ENCODE measurements at places on chromosomes 5 and 9.
A peak's percentile ranks its signal among the peaks of the same experiment; 100 is the strongest.

GRCh38 chr5:148735301-148735835 is 81.0 kb upstream of the HTR4 start:
- DNase-seq, result no peak

DNA sequence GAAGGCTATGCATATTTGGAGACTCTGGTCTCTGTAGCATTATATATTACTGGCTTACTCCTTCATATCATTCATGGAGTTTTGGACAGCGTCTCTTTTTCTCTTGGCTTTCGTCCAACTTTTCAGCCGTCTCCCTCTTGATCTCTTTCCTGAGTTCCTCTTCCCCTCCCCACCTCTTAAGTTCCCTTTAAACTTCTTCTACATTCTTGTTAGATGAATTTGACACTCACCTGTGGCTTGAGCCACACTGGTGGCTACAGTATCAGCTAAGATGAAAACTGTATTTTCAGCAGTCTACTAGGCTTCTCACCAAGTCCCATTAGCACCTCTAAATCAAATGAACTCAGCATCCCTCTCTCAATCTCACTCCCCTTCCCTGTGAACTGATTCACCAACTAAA is 128.1 kb downstream of the STARD4 start:
- DNase-seq, result no peak

- DNase-seq, result no peak
These were observed 194.8 kb downstream of the LRRC70 start for GRCh38 chr5:62773460-62773859.

DNA sequence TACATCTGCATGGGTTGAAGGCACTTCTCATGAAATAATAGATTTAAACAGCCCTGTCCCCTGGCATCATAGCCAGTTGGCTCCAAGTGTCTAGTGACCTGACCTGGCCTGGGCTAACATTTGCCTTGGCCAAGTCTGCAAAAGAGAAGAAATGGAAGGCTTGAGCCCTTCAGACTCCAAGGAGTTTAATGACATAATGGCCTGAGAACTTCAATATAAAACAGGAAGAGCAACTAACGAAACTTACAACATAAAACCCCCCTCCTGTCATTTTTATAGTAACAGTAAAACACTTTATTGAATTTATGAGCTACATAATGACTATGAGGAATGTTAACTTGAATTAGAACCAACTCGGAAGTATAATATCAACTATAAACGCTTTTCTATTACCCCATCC is 218.8 kb upstream of the TBCA start:
- no peak for DNase-seq

GRCh38 chr9:38486837-38487236 is 62.6 kb upstream of the IGFBPL1 start:
- DNase-seq, result no peak

GRCh38 chr5:90093751-90094485 is 315.6 kb downstream of the CETN3 start:
- DNase-seq, result no peak

DNA sequence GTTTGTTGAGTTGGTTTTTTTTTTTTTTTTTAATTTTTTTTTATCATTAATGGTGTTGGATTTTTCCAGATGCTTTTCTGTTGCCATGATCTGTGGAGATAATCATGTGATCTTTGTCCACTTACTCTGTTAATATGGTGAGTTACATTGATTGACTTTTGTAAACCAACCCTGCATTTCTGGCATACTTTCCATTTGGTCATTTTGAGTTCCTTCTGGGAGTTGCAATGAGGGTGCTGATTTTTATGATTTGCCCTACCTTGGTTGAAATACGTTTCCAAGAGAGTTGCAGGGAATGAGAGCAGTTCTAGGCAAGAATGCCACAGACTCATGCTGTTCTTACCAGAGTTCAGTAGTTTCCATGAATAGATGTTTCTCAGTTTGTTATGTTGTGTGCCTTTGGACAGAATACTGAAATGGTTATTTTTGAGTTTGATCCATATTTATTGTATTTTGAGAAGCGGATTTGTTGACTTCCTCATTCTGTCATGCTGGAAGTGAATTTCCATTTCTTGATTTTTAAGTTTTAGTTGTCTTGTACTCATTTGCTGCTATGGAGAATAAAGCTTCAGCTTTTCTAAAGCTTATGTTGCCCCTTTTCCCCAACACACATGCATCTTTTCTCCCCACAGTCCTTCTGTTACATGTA is 69.0 kb downstream of the SCAMP1 start:
- DNase-seq, result no peak

DNA sequence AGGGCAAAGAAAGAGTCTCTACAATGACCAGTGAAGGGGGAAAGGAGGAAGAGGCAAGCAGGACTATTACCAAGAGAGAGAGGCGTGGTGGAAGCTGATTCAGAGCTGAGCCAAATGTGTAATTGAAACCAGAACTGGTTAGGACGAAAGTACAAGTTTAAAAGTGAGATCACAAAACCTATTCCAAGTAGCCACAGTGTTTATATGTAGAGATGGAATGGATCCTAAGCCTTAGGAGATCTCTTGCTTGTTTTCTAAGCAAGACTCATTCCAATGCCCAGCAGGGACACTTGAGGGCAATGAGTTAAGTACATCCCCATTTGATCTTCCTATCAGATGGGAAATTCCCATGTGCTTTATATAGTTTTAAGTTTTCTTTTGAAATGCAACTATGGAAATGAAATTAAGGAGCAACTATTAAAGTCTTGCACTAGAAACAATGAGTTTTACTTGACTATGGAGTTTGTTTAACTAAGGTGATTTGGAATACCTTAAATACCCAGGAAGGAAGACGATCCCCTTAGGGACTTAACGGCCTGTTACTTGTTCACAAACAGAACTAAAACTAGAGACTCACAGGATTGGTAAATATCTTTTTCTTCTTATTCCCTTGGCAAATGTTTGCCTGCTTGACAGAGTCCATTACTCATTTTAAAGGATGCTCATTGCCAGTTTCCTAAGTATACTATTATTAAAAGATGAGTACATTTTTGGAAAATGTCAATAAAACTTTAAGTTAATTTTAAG is 51.1 kb upstream of the SNX2 start:
- DNase-seq, result no peak

- no peak for DNase-seq
These were observed 532.7 kb upstream of the GRAMD2B start for GRCh38 chr5:125890511-125890931.

- no peak for DNase-seq
These were observed 1033.4 kb upstream of the DMAC1 start for GRCh38 chr9:8832955-8833354.

DNA sequence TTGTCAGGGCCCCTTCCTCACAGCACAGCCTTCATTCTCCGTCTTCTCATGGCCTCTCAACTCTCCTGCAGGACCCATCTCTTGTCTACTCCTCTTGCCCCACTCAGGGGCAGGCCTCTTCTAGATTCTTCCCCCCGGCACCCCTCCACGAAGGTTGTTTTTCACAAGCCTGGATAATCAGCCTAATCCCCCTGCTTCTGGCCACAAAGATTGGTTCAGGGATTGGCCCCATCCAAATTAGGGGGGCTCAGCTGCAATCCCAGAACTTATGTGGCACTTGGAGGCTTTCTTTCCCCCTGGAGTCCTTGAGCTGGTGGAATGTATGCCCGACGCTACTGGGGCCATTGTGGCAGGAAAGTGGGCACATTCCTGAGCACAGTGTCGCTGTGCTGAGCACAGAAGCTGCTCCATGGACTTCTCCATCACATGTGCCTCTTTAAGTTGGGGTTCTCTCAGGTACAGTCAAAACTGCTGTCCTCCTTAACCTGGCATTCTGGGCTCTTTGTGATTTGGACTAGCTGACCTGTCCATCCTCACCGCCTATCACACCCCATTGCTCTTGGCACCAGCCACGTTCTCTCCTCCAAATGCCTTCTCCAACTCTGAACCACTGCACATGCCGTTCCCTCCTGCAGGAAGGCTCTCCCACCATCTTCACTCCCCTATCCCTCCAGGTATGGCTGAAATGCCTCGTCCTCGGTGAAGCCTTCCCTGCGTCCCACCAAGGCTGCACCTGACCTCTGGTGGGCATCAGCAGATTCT is 66.8 kb upstream of the RNF130 start:
- peak; percentile 19 for DNase-seq

- DNase-seq, result no peak
These were observed 47.3 kb upstream of the CDKN2AIPNL start for GRCh38 chr5:134459010-134459403.

DNA sequence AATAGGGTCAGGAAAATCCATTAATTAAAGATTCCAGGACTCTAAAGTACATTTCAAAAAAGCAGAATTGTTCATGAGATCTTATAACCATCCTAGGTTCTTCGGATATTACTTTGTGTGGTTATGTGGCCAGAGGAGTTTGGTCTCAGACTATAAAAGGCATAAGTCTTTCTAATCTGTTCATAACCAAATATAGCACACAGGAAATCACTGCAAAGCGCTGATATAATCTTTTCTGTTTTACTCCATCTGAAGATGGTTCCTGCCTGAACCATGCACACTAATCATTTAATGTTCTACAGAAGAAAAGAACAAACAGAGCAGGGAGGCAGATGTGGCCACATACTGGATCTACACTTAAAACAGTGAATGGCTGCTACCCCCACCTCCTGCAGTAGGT is 182.8 kb downstream of the SEMA5A start:
- DNase-seq, result no peak

GRCh38 chr9:91946653-91947488 is 3.2 kb downstream of the ROR2 start:
- DNase-seq, result no peak

DNA sequence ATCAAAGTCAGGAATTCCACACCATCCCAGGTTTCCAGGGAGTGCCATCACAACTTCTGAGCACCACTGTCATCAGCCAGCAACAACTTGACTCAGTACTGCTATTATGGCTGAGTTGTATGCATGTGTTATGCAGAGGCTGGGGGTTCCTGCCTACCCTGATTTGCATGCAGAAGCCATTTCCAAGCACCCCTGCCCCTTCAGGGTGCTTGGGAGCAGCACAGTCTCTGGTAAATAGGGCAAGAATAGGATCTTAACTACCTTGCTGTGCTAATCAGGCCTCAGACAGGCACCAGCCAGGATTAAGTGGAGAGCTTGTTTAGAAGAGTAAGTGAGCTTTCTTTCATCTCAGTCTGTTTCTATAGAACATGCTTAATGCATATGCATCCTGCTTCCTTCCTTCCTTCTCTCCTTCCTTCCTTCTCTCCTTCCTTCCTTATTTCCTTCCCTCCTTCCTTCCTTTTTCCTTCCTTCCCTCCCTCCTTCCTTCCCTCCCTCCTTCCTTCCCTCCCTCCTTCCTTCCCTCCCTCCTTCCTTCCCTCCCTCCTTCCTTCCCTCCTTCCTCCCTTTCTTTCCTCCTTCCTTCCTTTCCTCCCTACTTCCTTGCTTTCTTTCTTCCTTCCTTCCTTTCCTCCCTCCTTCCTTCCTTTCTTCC is 175.7 kb downstream of the FRMD3 start:
- no peak for DNase-seq

DNA sequence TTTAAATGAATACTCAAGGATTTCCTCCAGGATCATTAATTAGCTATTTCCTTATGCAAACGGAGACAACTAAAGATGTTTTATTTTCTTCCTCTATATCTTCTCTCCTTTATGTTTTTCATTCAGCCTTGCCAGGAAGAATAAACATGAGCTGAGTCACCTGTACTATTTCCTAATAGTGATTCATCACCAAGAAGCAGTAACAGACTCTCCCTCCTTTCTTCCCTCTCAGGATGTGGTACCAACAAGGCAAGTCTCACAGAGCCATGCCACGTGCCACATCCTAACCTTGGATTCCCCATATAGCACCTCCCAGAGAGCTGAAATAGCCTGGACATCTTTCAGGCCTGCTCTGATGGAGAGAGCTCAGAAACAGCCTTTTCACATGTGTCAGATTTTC is 758.6 kb upstream of the DMAC1 start:
- DNase-seq, result no peak

GRCh38 chr5:38670878-38671277 is 114.4 kb upstream of the LIFR start:
- DNase-seq, result peak; percentile 25

DNA sequence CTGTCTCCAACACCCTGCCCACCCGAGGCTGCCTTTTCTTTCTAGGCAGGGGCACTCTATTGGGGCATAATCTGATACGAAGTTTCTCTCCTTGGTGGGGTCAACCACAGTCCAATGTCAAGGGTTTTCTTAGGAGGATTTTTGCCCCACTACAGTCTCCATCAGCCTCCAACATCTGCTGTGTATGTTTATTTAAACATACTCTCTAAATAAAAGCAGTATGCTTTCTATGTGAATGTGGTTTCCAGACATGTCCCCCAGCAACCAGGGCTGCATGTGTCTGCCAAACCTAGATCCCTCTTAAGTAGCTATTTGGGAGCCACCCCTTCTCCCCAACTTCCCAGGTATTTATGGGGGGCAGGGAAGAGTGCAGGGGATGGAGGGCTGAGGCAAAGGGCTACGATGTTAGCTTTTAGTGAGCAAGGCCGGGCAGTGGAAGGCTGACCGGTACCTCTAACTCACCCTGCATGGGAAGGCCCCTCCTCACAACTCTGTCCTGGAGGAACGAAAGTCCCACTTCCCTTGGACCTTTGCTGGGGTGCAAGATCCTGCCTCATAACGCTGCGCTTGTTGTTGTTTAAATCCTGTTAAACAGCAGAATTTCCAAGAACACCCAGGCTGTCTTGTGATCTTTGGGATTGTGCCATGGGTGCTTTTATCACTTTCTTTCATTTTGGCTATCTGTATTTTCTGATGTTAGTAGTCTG is 75.4 kb downstream of the NREP start:
- no peak for DNase-seq

- no peak for DNase-seq
These were observed 639.4 kb downstream of the SEMA5A start for GRCh38 chr5:8906303-8906967.

GRCh38 chr5:61666064-61666621 is 334.1 kb downstream of the ZSWIM6 start:
- DNase-seq, result no peak

GRCh38 chr5:179162351-179163235 is 102.4 kb downstream of the ZNF354C start:
- DNase-seq, result no peak

- DNase-seq, result no peak
These were observed 87.2 kb downstream of the TLE4 start for GRCh38 chr9:79658926-79659325.

- DNase-seq, result no peak
These were observed 509.1 kb downstream of the RASEF start for GRCh38 chr9:82553654-82554366.

DNA sequence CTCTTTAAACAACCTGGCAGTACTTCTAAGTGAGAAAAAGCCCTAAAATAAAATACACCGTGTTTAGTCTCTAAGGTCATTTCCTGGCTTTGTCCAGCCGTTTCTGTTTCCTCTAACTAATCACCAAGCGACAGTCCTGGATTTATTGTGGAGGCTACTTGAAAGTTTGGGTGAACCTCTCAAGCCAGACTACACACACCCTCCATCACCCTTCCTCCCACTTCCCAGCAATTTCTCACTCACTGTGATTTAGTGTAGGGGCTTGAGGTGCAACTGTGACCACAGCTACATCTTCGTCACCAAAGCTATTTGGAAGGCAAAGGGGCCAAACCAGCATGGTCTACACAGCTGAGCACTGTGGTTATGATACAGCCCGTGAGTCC is 240.0 kb upstream of the SLC24A2 start:
- no peak for DNase-seq

DNA sequence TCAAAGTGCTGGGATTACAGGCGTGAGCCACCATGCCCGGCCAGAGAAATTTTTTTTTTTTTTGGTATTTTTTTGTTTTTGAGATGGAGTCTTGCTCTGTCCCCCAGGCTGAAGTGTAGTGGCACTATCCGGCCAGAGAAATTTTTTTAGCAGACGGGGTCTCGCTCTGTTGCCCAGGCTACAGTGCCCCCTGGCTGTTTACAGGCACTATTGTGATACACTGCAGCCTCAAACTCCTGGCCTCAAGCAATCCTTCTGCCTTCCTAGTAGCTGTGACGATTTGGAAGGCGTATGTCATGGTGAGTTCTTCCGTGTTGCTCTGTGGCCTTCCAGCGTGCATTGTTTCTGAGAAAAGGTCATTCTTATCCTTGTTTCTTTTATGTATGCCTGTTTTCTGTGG is 47.5 kb downstream of the CNOT6 start:
- DNase-seq, result no peak
